HuH-7 (cell line): ENCODE measurements at places on chromosomes 12 and 14.

GRCh38 chr12:103441437-103442181, 54.2 kb downstream of the C12orf42 start:
- no peak for DNase-seq

DNA sequence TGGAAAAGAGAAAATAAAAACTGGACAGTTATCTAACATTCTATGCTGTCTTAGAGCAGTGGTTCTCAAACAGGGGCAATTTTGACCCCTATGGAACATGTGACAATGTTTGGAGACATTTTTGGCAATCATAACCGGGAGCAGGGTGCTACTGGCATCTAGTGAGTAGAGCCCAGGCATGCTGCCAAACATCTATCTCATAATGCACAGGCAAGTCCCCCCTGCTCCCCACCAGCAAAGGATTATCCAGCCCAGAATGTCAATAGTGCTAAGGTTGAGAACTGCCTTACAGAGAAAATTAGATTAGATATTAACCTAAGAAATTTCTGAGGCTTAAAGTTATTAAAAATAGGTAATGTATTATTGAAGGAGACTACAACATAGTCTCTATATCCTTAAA, 22.9 kb upstream of the CATSPERB start:
- DNase-seq, result no peak

- DNase-seq, result no peak
Measured at GRCh38 chr12:3718100-3718499, 34.8 kb downstream of the CRACR2A start.

DNA sequence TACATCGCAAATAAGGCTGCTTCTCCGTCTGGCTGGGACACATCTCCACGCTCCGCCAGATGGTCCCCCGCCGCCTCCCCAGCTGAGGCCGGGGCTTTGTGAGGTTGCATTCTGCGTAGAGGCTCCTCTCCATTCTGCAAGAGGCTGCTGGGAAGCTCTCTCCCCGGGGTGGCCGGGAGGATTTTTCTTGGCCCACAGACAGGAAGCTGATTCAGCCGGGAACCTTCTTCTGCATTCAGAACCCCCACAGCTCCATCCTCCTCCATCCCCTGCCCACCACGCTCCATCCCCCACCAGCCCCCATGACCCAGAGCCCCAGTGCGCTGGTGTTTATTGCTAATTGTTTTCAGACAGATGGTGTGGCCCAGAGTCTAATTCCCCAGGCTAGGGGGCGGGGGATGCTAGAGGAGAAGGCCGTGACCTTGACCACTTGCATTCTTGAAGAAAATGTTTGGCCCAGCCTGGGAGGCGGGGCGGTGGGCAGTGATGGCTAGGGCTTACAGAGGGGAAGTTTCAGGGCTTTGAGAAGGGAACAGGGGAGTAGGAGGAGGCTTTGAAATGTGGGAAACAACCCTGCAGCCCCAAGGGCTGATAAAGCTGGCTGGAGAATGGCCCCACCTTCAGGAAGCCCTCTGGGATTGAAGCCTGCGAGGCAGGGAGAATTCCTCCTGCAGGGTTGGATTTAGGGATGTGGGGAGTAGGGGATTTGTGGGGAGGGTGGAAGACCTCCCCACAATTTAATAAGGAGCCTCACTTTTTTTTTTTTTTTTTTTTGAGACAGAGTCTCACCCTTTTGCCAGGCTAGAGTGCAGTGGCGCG, 88.5 kb upstream of the NCOR2 start:
- no peak for DNase-seq

GRCh38 chr14:55448141-55448614, 7.8 kb upstream of the TBPL2 start:
- no peak for DNase-seq

- no peak for DNase-seq
Measured at GRCh38 chr12:66623455-66623854, 55.4 kb downstream of the GRIP1 start.
